Uterine smooth muscle cell (primary cell): ENCODE measurements at places on chromosomes 5 and 9. TPM values are rescaled to one million over a fixed set of nuclear protein-coding genes. Genes with fewer than 3 reads are reported as not detected.

PCDHB13 gene
- total RNA-seq: under 0.01 and 0.12 TPM in 2 replicates

PCDHGC5 gene
- total RNA-seq: 2.3 and 2.9 TPM in 2 replicates

GPRIN1 gene
- 4.4 and 9.8 TPM in 2 replicates for total RNA-seq

IL13 gene
- not detected in 2 replicates for total RNA-seq

DDX4 gene
- not detected in 2 replicates for total RNA-seq

IFNE gene
- 15.7 and 19.6 TPM in 2 replicates for total RNA-seq
